ENCODE measurements at places on chromosomes 3 and 15.

GRCh38 chr3:182252802-182253201 lies 540.5 kb upstream of the ATP11B start:
- DNase-seq: no peak

DNA sequence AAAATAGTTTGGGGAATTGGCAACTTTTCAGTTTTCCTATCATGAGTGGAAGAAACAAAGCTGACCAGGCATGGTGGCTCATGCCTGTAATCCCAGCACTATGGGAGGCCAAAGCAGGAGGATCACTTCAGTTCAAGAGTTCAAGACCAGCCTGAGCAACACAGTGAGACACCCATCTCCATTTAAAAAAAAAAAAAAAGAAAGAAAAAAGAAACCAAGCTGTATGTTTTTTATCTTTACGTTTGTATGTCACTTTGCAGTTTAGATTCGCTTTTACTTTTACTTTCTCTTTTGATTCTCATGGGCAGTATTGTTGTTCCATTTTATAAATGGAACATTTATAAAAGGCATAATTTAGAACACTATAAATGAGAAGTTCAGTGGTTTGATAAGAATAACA lies 31.2 kb upstream of the TNIK start:
- DNase-seq: no peak

DNA sequence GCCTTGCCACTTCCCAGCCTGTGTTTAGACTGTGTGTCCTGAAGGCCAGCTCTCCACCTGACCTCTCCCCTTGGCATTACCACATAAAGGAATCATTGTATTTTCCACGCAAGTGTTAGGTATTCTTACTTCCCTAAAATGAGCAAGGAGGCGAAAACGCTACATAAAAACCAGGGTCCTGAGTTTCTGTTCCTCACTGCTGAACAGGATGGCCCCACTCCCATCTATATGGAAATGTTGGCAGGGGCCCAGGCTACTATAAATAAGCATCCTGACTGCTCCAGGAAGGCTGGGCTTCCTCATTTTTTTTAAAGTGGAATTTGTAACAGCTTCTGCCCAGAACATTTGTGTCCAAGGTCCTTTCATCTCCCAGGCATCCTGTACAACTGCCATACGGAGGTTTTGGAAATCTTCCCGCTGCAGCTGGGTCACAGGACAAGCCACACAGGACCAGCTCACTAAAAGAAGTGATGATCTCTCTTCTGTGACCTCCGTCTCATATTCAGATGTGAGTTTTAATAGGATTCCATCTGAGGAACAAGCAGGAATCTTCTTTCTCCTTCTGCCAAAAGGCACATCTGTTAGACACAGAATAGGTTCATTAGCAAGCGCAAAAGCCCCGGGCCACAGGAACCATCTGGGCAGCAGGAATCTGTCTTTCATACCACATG lies 56.4 kb upstream of the LIMD1 start:
- peak; percentile 54 for DNase-seq

DNA sequence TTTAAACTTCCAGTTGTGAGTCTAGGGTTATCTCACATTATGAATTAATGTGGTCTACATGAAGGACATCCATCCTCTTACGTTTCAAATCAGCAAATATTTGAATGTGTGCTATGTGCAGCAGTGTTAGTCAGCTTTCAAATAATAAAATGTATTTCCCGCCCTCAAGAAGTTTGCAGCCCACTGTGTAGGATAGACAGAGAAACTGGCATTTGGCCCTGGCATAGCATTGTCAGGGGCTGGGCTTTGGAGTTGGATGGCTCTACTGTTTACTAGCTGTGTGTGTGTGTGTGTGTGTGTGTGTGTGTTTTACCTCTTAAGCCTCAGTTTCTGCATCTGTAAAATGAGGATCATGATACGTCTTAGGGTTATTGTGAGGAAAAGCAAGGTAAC lies 400.5 kb upstream of the C2CD4B start:
- peak; percentile 19 for DNase-seq

GRCh38 chr3:155313300-155313699 lies 19.8 kb upstream of the STRIT1 start:
- peak; percentile 75 for DNase-seq

DNA sequence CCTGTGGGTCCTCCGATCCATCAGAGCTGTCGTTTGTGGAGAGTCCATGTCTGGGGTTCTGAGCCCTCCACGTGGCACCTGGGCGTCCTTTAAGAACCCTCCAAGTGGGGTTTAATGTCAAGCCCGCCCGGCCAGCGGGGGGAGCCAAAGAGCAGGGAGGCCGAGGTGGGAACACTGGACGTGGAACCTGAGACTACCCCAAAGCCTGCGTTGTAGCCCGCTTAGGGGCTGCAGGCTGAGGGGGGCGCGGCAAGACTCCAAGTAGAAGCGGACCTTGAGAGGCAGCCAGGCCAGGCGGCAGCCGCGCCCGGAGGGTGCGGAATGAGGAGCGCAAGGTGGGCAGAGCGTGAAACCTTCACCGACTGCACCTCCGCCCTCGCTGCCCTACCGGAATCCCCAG lies 126.2 kb upstream of the ATP10A start:
- DNase-seq: no peak

GRCh38 chr15:57329582-57330367 lies 46.5 kb upstream of the CGNL1 start:
- no peak for DNase-seq

- peak; percentile 91 for DNase-seq
Measured at GRCh38 chr3:194930377-194931204, 244.9 kb downstream of the FAM43A start.

GRCh38 chr15:80494756-80495155 lies 90.6 kb downstream of the ARNT2 start:
- DNase-seq: no peak

DNA sequence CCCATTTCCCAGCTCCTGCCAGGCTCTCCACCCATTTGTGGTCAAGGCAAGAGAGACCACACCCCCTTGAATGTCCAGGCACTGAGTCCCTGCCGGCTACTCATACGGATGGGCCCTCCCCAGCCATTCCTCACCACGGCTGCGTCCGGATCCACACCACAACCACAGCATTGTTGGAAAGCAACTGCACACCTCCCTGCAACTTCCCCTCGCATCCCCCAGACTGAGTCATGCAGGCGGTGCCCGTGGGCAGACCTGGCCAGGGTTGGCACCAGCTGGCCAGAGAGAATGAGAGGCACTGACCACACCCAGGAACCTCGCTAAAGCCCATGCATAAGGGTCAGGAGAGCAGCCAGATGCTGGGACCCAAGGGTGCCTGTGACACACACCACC lies 30.5 kb downstream of the LOXL1 start:
- DNase-seq: peak; percentile 87

DNA sequence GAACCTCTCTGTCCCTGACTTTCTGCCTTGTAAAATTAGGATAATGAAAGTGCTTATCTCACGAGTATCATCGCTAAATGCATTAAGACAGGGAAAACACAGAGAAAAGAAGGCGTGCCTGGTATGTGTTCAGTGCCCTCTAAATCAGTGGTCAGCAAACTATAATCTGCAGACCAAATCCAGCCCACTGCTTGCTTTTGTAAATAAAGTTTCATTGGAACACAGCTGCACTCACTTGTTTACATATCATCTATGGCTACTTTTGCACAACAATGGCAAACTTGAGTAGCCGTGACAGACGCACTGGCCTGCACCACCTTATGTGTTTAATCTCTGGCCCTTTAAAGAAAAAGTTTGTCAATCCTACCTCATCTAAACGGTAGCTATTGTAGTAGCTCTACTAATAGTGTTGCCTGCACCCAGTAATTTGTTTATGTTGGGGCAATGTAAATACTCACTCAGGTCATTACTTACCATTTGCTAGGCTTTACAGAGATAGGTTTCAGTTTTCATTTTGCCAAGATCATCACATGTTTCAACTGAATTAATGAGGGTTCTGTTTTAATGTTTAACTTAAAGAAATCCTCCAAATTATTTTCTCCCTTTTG lies 229.4 kb downstream of the FEZF2 start:
- DNase-seq: no peak

GRCh38 chr3:111751961-111752360 lies 107.1 kb upstream of the PHLDB2 start:
- peak; percentile 97 for DNase-seq

- peak; percentile 66 for DNase-seq
Measured at GRCh38 chr15:76190751-76191538, 120.3 kb downstream of the ETFA start.

GRCh38 chr3:127760361-127760760 lies 62.0 kb downstream of the MGLL start:
- DNase-seq: no peak

DNA sequence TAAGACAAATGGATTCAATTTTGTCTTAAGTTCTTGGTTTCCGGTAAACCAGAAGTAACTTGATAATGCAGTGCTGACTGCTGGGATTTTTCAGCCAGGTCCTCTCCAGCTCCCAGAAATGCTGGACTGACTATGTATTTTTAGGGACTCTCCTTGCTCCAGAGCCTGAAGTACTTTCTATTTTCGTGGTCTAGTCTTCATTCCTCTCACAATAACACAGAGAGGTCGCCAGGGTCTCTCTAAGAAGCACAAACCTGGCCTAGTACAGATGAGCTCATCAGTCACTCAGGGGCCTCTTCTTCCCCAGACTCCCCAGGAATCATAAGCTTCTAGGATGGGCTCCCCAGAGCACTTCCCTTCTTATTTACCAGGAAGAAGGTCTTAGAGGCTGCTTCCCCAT lies 85.8 kb downstream of the FAM174B start:
- no peak for DNase-seq

DNA sequence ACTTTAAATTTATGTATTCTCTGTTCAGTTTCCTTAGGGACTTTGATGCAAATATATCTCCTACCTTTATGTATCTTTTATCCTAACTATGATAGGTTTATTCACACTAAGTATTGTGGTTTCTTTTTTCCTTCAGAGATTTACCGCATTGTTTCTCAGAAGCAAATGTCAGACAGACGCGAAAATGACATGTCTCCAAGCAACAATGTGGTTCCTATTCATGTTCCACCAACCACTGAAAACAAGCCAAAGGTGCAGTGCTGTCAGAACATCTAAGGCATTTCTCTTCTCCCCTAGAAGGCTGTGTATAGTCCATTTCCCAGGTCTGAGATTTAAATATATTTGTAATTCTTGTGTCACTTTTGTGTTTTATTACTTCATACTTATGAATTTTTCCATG lies 18.3 kb downstream of the RAB11A start:
- no peak for DNase-seq

DNA sequence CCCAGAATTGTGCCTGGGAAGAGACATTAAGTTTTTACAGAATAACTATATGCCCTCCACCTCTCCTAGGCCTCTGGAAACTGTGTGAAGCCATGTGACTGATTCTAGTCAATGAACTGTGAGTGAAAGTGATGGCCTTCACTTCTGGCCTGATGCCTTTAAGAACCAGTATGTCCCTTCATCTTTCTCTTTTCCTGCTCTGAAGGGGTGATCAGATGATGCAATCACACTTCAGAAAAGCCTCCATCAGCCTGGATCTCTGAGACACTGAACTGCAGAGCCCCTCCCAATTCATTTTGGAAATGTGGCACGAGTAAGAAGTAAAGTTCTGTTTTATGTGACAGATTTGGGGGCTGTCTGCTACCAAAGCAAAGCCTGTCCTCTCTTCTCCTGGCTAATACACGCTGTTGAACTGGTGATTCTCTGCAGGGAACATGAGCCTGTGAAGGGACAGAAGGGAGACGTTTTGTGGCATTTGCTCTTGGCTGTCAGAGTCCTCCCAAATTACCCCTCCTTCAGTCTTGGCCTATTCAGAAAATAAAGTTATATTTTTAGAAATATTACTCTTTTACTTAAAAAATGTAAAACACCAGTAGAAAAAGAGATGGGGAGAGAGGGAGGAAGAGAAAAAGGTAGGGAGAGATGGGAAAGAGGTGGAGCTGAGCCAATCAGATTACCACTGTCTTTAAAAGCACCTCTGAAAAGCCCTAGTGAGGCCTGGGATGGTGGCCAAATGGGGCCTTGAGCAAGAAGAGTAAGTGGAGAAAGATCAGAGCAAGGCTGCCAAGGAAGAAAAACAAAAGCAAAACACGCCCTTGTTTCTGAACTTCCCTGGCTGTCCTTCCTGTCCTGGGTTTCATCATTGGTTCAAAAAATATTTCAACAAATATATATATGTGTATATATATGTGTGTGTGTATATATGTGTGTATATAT lies 40.9 kb upstream of the RYK start:
- DNase-seq: peak; percentile 75
